Inflammatory macrophage treated with lipopolysaccharide for 1 hour (primary cell): ENCODE measurements at places on chromosomes 3 and 15.
A peak's percentile ranks its signal among the peaks of the same experiment; 100 is the strongest.

DNA sequence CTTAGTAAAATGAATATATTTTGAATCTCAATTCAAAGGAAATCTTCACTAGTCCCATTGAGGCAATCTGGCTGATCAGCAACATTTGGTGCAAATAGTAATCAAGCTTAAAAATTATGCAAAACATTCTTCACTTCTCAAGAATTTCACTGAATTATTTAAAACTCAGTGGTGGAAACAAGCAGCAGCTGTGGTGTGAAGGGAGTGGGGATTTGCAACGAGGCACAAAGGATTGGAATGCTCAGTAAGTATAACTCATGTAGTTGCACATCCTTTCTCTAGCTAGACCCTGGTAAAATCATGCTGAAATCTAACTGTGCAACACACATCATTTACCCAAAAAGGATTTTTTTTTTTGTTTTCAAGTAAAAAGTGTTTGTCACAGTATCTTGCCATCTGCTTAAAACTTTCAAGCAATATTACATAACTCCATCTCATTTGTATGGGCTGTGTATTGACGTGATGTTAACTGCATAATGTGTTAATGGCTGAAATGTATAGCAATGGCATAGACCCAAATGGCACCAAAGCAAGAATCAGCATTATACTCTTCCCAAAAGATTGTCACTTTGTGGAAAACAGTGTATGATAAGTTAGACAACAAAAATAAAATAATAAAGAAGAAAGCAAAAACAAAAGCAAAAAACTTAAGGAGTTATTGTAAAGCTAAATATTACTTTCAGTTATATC, 816.6 kb downstream of the EPHA3 start:
- DNase-seq, result no peak

GRCh38 chr3:138459619-138460535, 25.5 kb downstream of the ESYT3 start:
- no peak for DNase-seq

GRCh38 chr3:186382217-186382885, 20.3 kb upstream of the DGKG start:
- no peak for DNase-seq

DNA sequence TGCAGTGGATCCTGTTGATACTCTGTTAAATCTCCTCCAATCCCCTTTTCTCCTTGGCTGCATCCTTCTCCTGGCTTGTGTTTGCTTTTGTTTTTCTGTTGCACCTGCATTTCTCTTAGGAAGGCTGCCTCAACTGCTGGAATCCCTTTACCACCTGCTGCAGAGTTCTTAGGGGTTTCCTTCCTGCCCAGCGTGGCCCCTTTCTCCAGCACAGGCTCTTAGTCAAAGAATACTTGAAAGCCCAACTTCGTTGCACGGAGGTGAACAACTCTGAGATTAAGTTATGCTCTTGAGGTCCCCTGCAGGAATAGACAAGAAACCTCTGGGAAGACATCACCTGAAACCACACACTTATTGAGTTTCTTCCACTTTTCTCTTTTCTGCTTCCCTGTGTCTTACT, 121.6 kb upstream of the GRM7 start:
- no peak for DNase-seq

- peak; percentile 9 for DNase-seq
Observed at GRCh38 chr3:9130345-9131305, 118.8 kb downstream of the SRGAP3 start.

DNA sequence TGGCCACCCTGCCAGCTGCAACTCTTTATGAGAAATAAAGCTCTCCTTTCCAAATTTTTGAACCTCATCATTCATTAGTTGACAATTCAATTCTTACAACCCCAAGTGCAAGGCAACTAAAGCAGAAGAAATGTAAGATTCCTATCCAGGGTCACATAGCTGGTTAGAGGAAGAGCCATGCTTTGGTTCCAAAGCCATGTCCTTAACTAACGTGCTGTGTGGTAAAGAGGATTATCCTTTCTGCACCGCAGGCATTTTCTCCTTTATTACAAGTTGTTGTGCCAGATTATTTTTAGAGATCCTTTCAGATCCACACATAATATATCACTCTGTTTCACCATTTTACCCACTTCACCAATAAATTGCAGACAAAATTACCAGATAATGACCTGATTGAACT, 36.5 kb downstream of the TM4SF18 start:
- no peak for DNase-seq

DNA sequence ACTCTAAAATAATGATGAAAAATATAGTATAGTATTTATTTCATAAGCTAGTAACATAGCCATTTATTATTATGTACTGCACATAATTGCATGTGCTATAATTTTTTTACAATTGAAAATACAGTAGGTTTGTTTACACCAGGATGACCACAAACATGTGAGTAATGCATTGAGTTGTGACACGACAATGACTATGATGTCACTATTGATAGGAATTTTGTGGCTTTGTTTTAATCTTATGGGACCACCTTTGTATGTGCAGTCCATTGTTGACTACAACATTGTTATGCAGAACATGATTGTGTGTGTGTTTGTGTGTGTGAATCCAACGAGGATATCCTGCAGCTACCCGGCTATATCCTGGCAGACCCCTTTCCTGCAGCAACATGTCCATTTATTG, 372.2 kb upstream of the MCTP2 start:
- DNase-seq, result no peak

- DNase-seq, result no peak
Observed at GRCh38 chr15:68700455-68701123, 120.1 kb downstream of the ANP32A start.

DNA sequence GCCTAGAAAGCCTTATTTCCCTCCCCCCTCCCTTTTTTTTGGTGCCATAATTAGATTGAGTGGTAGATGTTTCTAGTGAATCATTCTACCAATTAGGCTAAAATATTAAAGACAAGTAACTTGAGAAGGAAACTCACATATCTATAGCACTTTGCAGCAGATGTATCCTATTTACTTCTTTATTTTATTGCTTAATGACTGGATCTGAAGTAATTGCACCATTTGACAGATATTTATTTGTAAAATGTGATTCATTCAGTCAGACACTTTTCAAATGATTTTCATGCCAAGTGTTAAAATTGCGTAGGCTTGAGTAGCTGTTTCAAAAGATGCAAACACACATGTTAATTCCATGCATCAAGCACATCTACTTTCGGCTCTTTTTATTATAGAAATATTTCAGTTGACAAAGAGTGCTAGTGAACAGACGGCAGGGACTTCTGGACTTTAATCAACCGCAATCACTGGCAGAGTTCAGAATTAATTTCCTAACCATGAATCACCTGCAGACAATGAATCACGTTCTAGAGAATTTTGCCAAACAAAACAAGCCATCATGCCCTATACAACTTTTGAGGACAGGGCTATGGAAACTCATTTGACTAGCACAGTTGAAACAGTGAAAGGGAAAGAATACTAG, 636.8 kb downstream of the MECOM start:
- DNase-seq, result no peak

- DNase-seq, result no peak
Observed at GRCh38 chr3:185254799-185255198, 950 bp upstream of the EHHADH start.

DNA sequence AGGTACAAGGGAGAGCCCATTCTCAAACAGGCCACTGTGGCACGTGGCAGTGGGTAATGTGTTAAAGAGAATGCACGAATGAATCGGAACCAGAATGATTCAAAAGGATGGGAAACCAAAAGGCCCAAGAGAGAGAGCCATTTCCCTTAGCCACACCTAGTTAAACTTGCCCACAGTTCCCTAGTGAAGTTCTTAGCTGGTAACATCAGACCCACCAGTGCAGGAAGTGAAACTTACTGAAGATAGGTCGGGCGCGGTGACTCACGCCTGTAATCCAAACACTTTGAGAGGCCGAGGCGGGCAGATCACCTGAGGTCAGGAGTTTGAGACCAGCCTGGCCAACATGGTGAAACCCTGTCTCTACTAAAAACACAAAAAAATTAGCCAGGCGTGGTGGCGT, 97.1 kb downstream of the MEX3B start:
- DNase-seq, result peak; percentile 15

GRCh38 chr15:25947323-25948314, 84.5 kb upstream of the ATP10A start:
- no peak for DNase-seq

GRCh38 chr15:90988296-90988695, 6.0 kb downstream of the PRC1 start:
- no peak for DNase-seq

GRCh38 chr15:54088837-54089236, 110.6 kb downstream of the UNC13C start:
- DNase-seq, result no peak

- no peak for DNase-seq
Observed at GRCh38 chr3:63364910-63365309, 86.8 kb downstream of the SYNPR start.

- DNase-seq, result no peak
Observed at GRCh38 chr3:42690191-42690590, 4.9 kb downstream of the KLHL40 start.

GRCh38 chr3:183802989-183803388, 22.4 kb downstream of the MAP6D1 start:
- DNase-seq, result no peak

GRCh38 chr3:186526256-186526606, 17.9 kb downstream of the CRYGS start:
- DNase-seq, result no peak

DNA sequence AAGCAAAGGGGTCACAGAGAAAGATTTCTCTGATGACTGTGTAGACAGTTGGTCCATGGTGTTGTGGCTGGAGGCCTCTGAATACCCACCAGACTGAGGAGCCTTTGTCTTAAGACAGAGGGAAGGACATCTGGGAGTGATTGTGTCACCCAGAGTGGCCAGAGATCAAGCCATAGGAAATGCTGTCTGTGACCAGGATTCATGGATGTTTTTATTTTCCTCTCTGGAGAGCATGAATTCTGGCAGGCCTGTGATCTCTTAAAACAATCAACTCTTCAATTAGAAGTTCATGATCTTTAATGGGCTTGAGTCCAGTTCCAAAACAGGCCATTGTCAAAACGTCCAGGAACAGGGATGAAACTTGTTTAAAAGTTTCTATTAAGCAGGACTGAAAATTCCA, 198.9 kb upstream of the CTDSPL start:
- DNase-seq, result no peak

GRCh38 chr3:98556164-98557130, 24.7 kb downstream of the GPR15 start:
- no peak for DNase-seq

- no peak for DNase-seq
Observed at GRCh38 chr3:58962040-58962651, 87.7 kb downstream of the CFAP20DC start.

GRCh38 chr15:81322676-81323253, 1.2 kb downstream of the STARD5 start:
- peak; percentile 52 for DNase-seq

GRCh38 chr3:57917601-57918000, 90.6 kb upstream of the FLNB start:
- no peak for DNase-seq

DNA sequence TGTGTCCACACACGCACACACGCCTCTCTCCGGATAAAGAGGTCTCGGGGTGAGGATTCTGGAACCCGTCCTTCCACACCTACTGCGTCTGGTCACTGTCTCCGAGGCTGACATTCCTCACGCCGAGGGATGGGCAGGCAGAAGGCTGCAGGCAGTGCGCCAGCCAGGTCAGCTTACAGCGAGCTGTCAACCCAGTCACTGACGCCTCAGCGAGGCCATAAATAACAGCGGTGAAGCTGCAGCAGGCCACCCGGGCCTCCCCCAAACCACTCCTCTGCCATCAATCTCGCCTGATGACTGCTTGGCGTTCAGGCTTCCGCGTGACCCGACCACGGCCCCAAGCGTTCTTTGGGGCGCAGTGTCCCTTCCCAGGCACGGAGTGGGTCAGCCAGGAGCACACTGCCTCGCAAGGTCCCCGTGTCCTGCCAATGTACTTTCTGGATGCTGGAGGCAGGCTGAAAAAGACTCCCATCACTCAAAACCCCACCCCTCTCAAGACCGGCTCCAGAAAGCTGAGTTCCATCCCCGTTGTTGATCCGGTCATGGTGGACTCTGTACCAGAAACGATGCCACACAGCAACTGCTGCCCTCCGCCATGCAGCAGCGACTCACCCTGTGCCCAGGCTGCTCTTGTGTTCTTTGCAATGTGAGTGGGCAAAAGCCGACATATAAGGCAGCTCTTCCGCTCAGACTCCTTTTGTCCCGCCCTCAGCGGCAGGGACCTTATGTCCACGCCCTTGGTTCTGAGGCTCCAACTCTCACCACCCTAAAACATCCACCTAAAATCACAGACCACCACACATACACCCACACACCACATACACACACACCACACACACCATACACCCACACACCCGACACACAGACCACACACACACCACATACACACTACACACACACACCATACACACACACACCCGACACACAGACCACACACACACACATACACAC, 27.1 kb downstream of the CPN2 start:
- peak; percentile 58 for DNase-seq

DNA sequence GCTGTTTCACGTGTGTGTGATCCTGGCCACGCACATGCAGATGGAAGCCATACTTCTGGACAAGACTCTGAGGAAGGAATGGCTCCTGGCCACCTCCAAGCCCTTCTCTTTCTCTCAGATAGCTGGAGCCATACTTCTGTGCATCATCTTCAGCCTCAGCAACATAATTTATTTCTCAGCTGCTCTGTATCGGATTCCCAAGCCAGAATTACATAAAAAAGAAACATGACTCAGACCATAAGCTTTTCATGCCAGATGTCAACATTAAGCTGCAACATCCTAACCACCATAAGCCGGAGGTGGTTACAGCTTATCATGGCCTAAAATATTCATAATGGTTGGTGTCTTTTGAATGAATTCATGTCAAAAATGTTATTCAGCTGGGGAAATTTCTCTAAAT, 10.6 kb upstream of the KIF23 start:
- DNase-seq, result no peak

DNA sequence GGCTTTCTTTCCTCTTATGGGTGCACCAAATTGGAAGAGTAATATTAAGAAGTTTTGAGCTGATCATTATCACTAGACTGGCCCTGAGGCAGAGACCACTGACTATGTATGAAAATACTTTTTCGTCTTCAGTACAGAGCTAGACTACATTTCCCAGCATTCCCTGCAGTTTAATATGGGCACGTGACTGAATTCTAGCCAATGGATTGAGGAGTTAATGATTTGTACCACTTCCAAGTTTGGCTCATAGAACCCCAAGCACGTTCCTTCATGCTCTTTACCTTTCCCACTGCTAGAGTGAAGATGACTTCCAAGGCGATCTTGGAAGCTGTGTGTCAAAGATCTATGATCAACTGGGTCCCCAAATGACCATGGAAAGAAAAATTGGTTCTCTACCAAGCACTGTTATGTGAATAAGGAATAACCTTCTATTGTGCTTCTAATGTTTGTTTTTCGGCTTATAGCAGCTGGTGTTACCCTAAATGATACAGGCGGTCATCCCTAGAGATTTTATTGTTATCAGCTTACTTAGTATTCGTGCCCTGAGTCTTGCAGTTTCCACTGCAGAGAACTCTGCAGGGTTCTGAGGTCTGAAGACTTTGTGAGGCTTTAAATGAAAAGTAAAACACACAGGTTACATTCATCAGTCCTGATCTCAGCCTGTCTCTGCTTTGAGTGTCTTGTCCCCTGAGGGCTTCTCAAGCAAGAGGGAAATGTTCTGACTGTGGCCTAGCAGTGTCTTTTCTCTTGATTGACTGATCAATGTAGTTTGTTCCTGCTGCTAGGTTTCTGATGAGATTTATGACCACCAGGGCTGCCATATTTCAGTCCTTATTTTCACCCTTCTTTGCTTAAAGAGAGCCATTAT, 486.8 kb downstream of the PDCD6IP start:
- DNase-seq, result no peak

- no peak for DNase-seq
Observed at GRCh38 chr3:101588616-101589015, 14.6 kb downstream of the PCNP start.

GRCh38 chr15:65912235-65912634, 42.9 kb downstream of the RAB11A start:
- DNase-seq, result no peak
